PC-3 (cell line): ENCODE measurements at places on chromosomes 6 and 20. TPM values are rescaled to one million over a fixed set of nuclear protein-coding genes. Genes with fewer than 3 reads are reported as not detected.

The ACTR5 gene
- total RNA-seq: 16.1 and 18.3 TPM in 2 replicates

The PPP1R14C gene
- 1.1 and 3.0 TPM in 2 replicates for total RNA-seq

DNA sequence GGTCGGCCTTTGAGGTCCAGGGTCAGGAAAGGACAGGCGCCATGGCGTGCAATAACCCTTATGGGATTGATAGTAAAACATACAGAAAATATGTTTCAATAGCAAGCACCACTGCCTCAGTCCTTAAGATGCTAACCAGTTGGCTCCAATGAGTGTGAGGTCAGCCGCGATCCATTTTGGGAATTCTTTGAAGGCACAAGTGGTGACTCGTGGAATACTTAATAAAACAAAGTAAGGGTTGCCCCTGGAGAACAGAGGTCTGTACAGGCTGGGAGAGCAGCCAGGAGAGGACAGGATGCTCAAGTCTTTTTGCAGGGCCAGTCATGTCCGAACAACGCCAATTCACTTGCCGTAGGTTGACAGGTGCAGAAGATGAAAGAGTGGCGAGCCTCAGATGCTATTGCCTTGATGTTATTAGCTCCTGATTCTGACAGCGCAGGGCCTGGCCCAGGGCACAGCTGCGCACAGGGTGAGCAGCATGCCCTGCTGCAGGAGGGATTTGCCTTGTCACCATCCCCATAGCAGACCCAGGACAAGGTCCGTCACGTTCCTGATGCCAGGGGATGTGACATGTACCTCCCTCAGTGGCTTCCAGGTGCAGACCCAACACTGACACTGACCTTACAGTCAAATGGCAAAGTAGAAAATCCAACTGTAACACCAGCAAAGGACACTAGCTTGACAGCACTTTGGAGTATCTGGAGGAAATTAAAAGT lies 21.8 kb downstream of the SYNDIG1 start:
- DNase-seq: no peak

GRCh38 chr6:79946272-79947190 lies 822 bp downstream of the ELOVL4 start:
- DNase-seq: peak; percentile 16

DNA sequence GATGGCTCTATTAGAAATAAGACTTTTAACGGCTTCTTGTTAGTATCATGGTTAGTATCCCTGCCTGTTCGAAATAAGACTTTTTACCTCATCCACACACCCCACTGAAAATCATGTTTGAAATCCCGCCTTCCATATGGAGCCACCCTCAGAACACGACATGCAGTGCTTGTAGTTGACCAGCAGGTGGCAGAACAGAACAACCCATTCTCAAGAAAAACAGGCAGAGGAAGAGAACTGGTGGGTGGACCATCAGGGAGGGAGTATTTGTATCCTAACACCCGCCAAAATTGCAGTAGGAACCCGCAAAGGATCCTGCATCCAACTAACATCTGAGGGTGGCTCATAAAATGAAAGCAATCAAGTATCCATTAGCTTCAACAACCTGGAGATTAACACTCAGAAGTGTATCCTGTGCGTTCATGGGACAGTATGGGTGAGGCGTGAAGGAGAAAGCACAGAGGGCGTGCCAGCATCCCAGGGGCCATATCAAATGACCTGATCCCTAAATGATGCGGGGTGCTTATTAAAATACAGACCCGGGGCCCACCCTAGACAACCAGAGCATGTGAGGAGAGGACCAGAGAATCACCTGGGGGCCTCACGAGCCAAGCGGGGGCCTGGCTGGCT lies 89.6 kb upstream of the NHSL1 start:
- DNase-seq: peak; percentile 69

GRCh38 chr6:168537540-168537884 lies 96.5 kb downstream of the SMOC2 start:
- no peak for DNase-seq

GRCh38 chr20:20230741-20231140 lies 137.2 kb upstream of the INSM1 start:
- no peak for DNase-seq

- DNase-seq: peak; percentile 17
Observed at GRCh38 chr6:28251661-28252008, 434 bp downstream of the ZKSCAN4 start.

DNA sequence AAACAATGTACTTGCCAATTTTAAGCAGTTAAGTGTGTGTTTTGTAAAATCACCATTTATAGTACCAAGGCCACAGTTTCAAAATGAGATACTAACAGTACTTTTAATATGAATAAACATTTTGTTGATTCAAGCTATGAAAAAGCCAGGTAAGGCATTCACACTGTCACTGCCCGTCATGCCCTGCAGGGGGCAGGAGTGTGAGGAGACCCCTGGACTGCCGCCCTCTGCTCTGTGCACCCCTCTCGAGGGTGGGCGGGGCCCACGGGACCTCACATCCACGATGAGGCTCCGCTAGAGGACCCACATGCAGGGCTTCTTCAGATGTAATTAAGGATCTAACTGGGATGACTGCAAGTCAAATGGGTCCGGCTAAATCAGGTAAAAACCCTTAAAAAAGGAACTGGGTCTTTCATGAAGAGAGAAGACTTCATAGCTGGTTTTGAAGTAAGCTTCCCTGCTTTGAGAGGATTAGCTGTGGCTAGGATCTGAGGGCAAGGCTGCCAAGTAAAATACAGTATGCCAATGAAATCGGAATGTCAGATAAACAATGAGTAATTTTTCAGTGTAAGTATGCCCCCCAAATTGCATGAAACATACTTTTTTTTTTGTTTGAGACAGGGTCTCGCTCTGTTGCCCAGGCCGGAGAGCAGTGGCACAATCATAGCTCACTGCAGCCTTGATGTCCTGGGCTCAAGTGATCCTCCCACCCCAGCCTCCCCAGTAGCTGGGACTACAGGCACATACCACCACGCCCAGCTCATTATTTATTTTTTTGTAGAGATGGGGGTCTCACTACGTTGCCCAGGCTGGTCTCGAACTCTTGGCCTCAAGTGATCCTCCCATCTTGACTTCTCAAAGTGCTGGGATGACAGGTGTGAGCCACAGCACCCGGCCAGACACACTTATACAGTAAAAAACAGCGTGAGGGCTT lies 18.7 kb downstream of the DIDO1 start:
- no peak for DNase-seq

GRCh38 chr20:3981132-3981452 lies 34.3 kb downstream of the RNF24 start:
- no peak for DNase-seq

GRCh38 chr20:25459916-25460535 lies 52.6 kb downstream of the GINS1 start:
- DNase-seq: no peak

DNA sequence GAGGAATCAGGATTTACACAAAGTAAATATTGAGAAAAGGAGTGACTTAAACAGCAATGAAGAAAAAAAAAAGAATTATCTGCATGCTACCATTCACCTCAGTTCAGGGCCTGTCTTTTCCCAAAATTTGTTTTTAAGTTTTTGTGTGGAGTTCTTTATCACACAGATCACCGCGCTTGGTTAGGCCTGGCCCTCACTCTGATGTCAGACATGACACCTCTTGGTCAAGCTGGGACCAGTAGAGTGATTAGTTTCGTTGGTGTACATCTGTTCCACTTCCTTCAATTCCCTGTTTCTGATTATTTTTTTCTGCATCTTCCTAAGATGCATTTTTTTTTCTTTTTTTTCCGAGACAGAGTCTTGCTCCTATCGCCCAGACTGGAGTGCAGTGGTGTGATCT lies 34.9 kb upstream of the HIVEP1 start:
- no peak for DNase-seq
